Left renal cortex interstitium (tissue), 4 donors: ENCODE measurements at places on chromosomes 4 and X.

DNA sequence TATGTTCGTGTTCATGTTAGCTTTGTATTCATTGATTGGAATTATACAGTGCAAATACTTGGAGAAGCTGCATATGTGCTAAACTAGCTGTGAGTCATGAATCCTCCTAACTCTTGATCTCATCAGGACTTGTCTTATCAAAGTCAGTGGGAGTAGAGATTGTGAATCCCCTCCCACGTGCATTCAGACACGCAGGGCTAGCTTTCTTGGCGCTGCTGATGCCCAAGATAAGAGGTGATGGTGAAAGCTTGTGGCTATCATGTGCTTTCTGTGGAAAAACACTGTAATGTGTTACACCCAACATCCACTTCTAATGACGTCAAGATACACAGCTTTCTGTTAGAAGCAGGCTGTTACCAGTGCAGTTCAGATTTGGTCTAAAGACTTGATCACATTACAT is 348.7 kb upstream of the HAND2 start:
- no peak for DNase-seq

DNA sequence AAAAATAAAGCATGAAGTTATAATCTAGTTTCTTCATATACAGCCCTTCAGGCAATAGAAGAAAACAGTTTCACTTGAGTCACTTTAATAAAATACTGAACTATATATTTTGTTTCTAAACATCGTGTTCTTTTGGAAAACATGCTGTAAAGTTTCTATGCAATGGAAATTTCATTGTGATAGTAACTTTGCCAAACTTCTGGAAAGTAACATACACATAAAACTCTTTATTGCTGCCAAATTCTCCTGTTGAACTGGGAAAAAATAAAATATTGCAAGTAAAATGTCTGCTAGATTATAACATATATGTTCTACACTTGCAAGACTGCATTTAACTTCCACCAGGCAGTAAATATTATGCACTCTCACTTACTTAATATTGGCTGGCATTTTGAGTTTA is 635.4 kb downstream of the SPRY1 start:
- no peak for DNase-seq

DNA sequence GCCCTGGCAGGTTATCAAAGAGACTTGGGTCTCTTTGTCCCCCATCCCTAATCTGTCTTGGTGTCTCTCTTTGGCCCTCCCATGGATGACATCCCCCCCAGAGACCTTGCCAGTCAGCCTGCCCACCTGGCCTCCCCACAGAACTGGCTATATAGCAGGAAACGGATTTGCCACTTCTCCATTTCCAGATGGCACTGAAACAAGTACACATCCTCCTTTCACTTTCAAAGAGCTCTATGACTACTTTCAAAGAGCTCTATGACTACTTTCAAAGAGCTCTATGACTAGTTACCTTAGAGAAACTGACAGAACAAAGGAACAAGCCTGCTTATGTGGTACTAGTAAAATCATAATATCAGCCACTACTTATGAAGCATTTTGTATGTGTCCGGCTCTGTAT is 175.3 kb downstream of the MAML3 start:
- DNase-seq = no peak

GRCh38 chrX:120781403-120781802 is 94.3 kb downstream of the CT47B1 start:
- no peak for DNase-seq

DNA sequence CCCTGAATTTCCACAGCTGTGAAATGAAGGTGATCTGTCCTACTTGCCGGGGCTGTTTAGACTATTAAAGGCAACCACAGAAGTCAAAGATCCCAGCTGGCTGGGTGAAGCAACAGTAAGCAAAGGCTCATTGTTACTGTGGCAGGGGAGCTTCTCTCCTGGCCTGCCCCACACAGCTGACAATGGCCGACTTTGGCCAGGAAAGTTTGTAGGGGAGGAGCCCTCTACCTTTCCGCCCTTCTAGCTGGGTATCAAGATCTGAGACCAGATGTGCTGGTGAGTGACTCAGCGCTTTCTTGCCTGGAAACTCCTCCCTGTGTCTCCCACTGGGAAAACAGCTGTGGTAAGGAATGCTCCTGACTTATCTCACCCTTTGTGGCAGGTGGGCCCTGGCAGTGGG is 21.1 kb downstream of the RASSF6 start:
- DNase-seq = no peak

GRCh38 chr4:38308728-38309311 is 348.6 kb downstream of the PTTG2 start:
- DNase-seq = no peak

DNA sequence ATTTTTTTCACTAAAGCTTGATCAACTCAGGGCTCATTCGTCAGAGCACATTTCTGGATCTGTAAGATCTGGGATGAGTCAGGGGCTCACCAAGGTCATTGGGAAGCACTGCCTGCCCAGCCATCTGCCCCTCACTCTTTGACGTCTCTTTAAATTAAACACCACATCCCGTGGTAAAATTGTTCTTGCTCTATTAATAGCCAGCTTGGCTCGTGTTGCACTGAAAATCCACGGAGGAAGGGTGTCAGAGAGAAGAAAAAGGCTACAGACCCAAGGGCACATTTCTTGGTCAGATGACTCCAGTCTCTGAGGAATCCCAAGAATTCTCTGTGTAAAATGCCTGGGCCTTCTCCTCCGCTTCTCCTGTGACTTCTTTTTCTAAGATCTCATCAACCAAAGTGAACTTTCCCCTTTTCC is 45.7 kb upstream of the GATB start:
- DNase-seq = no peak

DNA sequence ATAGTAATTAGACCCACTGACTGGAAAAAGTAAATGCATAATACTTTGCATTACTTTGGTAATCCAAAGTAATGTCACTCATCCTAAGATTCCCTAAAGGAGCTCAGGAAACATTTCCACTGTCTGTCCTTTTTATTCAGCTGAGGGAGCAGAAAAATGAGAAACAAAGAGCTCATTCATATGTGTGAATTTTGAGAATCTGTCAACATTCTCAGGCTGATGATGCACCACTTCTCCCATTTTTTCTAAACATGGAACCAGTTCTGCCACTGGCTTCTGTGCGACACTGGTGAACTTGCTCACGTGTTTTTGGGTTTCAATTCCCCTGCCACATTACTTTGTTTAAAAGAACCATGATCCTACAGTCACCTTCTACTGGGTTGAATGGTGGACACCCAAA is 28.4 kb upstream of the ADH7 start:
- DNase-seq = no peak

- DNase-seq = no peak
Observed at GRCh38 chr4:24428850-24429249, 155.5 kb downstream of the DHX15 start.

- no peak for DNase-seq
Observed at GRCh38 chr4:177246641-177247584, 62.8 kb upstream of the NEIL3 start.

- no peak for DNase-seq
Observed at GRCh38 chrX:16487620-16488385, 162.2 kb upstream of the S100G start.

DNA sequence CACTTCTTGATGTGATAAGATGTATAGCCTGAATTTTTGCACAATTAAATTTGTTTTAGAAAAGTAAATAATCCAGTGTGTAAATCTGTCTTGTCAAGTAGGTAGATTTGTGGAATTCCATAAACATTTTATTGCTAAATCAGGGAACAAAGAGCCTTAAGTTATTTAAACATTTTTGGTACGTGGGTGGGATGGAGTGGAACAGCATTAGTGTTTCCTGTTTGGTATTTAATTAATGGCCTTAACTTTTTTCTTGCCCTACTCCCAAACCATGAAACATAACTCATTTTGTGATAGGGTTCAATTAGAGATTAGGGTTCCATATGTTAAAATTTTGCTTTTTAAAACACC is 5.1 kb downstream of the NUDT9 start:
- peak; percentile 29 for DNase-seq

- no peak for DNase-seq
Observed at GRCh38 chr4:35591035-35591434, 653.3 kb downstream of the ARAP2 start.

- no peak for DNase-seq
Observed at GRCh38 chrX:21973321-21974010, 33.0 kb downstream of the SMS start.

- no peak for DNase-seq
Observed at GRCh38 chrX:20300822-20301221, 34.1 kb upstream of the RPS6KA3 start.

DNA sequence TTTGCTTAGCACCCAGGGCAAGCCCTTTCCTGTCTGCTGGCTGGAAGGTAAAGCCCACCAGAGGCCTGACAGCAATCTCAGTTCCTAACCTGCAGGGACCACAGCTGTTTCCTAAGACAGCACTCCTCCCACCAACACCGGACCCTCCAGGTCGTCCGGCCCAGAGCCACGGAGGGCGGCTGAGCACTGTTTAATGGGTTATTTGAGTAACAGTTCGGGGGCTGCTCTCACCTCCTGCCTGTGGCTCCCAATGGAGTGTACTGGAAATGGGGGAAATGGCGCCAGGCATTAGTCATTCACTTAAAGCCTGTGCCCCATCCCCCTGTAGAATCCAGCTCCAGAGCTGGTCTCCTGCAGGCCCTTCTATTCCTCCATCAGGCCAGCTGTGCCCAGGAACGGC is 81.6 kb upstream of the ADRA2C start:
- DNase-seq = no peak

GRCh38 chr4:144374065-144374464 is 233.5 kb upstream of the GYPA start:
- no peak for DNase-seq

- DNase-seq = no peak
Observed at GRCh38 chr4:120685756-120686278, 236.7 kb downstream of the PRDM5 start.

- DNase-seq = no peak
Observed at GRCh38 chr4:165780735-165781134, 92.3 kb upstream of the TLL1 start.
